Fibroblast of the aortic adventitia (primary cell): ENCODE measurements at places on chromosomes 13 and 19. TPM values are rescaled to one million over a fixed set of nuclear protein-coding genes. Genes with fewer than 3 reads are reported as not detected.

UBE2L5 gene
- under 0.01 TPM in 1 of 2 replicates, not detected in the other for total RNA-seq

STOML3 gene
- not detected in 2 replicates for total RNA-seq

GIPR gene
- 0.57 TPM in 1 of 2 replicates, not detected in the other for total RNA-seq

ZNF541 gene
- 0.27 and 0.41 TPM in 2 replicates for total RNA-seq

KIR2DL3 gene
- total RNA-seq, result not detected in 2 replicates
